PC-9 (cell line): ENCODE measurements at places on chromosomes 4 and X. TPM values are rescaled to one million over a fixed set of nuclear protein-coding genes. Genes with fewer than 3 reads are reported as not detected.
A peak's percentile ranks its signal among the peaks of the same experiment; 100 is the strongest.

DNA sequence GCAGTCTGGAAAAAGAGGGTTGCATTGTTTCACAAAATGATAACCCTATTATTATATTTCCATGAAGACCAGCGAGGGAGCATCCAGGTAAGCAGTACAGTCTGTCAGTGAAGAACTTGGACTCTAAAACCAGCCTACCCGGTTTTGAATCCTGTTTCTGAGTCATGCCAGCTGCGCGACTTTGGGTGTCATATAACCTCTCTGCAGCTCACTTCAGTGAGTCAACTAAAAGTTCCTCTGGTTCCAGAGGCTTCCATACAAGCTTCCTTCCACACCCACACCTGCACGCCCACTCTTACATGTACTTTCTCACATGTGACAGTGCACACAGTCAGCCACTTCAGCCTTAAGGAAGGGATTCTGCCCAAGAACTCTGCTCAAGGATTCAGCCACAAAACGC is 49.8 kb upstream of the PRPS2 start:
- peak; percentile 60 for DNase-seq

DNA sequence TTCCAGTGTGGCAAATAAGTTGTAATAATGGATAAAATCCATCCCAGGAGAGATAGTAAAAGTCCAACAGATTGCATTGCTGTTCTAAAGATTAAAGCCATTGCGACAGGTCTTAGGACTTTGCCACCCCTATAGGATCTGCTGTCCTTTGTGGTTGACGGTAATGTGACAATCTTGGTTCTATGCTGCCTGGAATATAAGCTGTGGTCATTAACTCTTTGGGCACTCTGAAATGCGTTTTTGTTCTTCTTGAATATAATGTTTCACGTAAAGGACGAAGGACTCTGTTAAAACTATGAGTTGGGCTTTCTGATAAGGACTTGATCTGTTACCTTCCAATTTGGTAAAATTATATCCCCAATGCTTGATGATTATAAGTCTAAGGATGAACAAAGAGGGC is at the start of gene CLDN24:
Gene CLDN24, minus strand, starts transcription at position 101 of the 400 bp plus-strand sequence. Its CDS starts 0 bp downstream, at position 101.
- DNase-seq: no peak

- peak; percentile 65 for DNase-seq
These were observed at the start of gene MGST2 for GRCh38 chr4:139665690-139666529. TSS of gene MGST2 (plus strand) at chr4:139665819. CDS start at chr4:139666020, 201 bp downstream.

DNA sequence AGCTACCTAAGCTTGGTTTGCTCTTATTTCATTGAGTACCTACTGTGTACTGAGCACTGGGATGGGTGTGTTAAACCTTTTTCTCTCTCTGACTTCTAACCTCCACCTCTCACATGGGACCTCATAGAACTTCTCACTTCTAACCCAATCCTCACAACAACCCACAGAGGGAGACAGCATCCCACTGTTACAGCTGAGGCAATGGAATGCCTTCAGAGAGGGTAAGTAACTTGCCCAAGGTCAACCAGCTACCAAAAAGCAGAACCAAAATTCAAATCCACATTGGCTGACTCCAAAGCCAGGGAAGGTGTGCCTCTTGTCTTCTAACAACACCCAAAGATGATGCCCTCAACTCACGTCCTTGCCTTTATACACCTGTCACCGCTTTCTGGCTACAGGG is 5.4 kb downstream of the SEL1L3 start:
- DNase-seq: no peak

GRCh38 chr4:52657618-52658501 is 1.2 kb downstream of the USP46 start:
- no peak for DNase-seq

The LIMCH1 gene
- total RNA-seq: 252 and 339 TPM in 2 replicates

The UGT2B7 gene
- not detected in 2 replicates for total RNA-seq
